Activated T-cell treated with anti-CD3 and anti-CD28 coated beads, Interleukin-2, amount 50 U/mL, for 72 hours (primary cell): ENCODE measurements at places on chromosomes 6 and 20. TPM values are rescaled to one million over a fixed set of nuclear protein-coding genes. Genes with fewer than 3 reads are reported as not detected.

Gene MYLIP
- total RNA-seq = 16.0 TPM

Gene VGLL2
- total RNA-seq = not detected

DNA sequence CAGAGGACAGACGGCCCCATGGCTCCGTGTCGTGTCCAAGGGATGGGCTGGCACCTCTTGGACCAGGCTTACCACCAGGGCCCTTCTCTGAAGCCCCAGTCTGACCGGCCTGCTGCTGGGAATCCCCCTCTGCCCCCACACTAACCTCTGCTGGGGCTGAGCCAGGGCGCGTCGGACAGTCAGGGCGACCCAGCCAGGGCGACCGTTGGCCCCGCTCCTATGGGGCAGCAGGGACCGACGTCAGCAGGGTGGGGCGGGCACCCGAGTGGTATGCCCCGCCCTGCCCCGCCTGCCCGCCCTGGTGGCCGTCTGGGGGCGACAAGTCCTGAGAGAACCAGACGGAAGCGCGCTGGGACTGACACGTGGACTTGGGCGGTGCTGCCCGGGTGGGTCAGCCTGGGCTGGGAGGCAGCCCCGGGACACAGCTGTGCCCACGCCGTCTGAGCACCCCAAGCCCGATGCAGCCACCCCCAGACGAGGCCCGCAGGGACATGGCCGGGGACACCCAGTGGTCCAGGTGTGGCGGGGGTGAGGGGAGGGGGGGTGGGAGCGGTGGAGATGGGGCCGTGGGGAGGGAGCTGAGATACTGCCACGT is at the start of gene SLC17A9:
TSS of gene SLC17A9 (plus strand) at position 337 of the 595 bp plus-strand sequence. CDS start at position 459, 122 bp downstream.
- DNase-seq = peak; percentile 75

- DNase-seq = no peak
Measured at GRCh38 chr6:159853754-159854153, 37.0 kb upstream of the MAS1 start.

Gene SOX18
- 0.72 TPM for total RNA-seq

Gene RIPOR3
- 0.14 TPM for total RNA-seq

- no peak for DNase-seq
Measured at GRCh38 chr20:55417836-55418235, 587.5 kb downstream of the CBLN4 start.

DNA sequence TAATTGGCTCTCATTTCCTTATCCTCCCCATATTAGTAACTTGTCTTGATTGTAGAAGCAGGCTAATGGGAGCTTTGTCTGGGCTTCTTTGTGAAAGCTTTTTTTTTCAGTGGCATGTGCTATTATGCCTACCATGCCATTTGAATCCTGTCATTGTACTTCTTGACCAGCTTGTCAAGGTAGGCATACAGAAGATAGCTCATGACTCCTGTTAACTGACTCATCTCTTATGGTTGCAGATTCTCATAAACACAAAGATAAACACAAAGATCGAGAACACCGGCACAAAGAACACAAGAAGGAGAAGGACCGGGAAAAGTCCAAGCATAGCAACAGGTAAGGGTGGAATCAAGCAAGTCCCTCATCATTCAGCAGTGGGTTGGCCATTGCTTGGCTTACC is 32.5 kb downstream of the TOP1 start:
- DNase-seq = no peak

DNA sequence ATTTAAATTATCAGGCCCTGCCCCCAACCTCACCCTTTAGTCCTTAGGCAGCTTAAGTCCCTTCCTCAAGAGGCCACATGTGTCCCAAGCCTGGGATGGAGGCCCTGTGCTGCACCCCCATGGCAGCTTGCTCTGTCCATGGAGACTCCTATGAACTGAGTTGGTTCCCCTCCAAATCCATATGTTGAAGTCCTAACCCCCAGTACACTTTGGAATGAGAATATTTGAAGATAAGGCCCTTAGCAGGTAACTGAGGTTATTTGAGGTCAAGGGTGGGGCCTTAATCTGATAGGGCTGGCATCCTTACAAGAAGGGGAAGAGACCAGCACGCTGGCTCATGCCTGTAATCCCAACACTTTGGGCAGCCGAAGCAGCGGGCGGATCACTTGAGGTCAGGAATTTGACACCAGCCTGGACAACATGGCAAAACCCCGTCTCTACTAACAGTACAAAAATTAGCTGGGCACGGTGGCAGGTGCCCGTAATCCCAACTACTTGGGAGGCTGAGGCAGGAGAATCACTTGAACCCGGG is 6.7 kb upstream of the BEND3 start:
- DNase-seq = no peak

DNA sequence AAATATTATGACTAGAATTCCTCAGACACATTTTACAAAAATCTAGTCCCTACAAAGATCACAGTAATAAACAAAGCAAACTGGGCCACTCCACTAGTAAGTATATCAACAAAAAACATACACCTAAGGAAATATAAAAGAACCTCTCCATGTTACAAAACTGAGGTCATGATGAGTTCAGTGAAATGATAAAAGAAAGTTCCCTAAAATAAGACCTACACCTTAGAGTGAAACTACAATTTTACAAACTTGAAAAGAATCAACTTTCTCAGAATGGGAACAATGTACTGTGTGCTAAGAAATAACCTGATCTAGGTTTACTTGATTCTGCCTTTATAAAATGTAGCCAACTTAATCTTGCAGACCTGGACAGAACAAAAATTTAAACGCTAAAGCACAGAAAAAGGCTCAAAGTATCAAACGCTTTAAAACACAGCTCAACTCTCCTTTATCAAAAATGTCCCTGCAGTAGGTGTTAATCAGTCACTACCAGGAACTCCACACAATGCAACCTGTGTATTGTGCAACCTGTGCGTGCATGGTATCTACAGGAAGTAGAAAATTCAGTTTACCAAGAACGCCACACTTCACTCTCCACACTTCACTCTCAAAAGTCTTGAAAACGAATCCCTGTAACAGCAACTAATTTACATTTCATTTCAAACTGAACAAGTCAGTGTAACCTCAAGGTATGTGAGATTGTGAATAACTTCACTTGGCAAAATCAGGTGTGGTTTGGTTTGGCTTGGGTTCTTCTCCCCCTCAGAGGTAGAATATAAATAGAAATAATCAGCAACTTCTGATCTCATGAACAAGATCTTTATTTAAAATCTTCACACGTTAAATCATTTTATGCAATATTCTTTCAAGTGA is 1.8 kb downstream of the RALGAPA2 start:
- peak; percentile 31 for DNase-seq

Gene MUC21
- not detected for total RNA-seq

GRCh38 chr6:145497006-145497405 is 238.3 kb downstream of the EPM2A start:
- DNase-seq = no peak

- DNase-seq = no peak
Measured at GRCh38 chr20:33803921-33804337, 7.2 kb upstream of the CHMP4B start.

GRCh38 chr6:37155394-37156312 is 14.3 kb upstream of the PIM1 start:
- peak; percentile 77 for DNase-seq

Gene TMEM74B
- total RNA-seq = 0.60 TPM

DNA sequence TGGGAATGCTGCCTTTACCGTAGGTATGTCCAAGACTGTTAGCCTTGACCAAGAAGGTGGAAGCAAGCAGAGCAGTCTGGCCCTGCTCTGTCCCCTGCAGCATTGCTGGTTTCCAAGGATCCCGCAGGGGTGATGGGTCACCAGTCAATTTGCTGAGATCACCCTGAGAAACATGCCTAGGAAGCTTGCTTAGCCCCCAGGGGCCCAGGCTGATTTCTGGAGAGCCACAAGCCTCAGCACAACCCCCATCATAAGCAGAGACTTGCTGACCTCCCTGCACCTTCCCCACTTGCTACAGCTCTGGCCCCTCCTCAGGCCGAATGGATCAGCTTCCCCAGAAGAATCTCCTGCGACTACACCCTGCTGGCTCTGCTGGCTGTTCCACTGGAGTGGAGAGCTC is 21.5 kb downstream of the ARHGAP40 start:
- DNase-seq = no peak

Gene FLOT1
- 293 TPM for total RNA-seq

DNA sequence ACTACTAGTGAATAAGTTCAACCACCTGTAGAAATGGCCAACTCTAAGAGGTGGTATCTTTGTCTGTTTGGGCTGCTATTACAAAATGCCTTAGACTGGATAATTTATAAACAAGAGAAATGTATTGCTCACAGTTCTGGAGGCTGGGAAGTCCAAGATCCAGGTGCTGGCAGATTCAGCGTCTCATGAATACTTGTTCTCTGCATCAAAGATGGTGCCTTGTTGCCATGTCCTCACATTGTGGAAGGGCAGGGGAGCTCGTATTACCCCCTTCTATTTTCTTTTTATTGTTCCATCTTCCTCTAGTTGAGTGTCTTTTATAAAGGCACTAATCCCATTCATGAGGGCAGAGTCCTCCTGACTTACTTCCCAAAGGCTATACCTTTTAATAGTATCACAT is 58.0 kb downstream of the LRRC1 start:
- no peak for DNase-seq

- no peak for DNase-seq
Measured at GRCh38 chr6:96974516-96974915, 50.0 kb downstream of the KLHL32 start.

Gene FAM229B
- total RNA-seq = 6.6 TPM

Gene GPR63
- total RNA-seq = 1.8 TPM

GRCh38 chr20:16451982-16452381 is 121.3 kb downstream of the KIF16B start:
- DNase-seq = no peak

DNA sequence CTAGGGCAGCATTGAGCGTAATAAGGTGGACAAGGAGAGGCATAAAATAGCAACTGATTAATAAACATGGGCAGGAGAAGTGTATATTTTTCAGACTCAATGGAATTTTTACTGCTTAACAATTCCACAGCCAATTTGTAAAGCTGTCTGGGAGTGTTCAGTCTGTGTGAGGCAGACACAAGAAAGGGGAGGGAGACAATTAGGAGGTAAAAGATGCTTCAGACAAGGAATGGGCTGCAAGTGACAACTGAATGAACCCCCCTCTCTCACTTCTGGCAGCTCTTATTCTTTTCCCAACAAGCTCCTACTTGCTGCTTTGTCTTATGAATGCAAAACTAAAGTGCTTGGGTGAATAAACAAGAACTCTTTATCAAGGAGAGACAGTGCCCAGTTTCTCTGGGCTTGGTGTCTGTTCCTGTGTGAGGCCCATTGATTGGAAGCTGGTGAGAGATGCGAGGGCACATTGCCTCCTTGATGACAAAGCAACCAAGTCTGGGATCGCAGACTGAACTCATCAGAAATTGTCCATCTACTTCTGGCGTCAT is 575.3 kb downstream of the RNF144B start:
- DNase-seq = no peak

GRCh38 chr20:10524643-10525042 is 89.5 kb downstream of the SLX4IP start:
- no peak for DNase-seq

Gene DNAH8
- total RNA-seq = 0.41 TPM

Gene VARS2
- total RNA-seq = 54.9 TPM

- DNase-seq = no peak
Measured at GRCh38 chr20:62368392-62368975, 1.4 kb upstream of the LAMA5 start.

Gene FOXQ1
- not detected for total RNA-seq

Gene TNFRSF21
- 5.8 TPM for total RNA-seq

- DNase-seq = no peak
Measured at GRCh38 chr6:75819776-75820487, 70.9 kb downstream of the MYO6 start.

Gene SLC17A1
- total RNA-seq = 0.29 TPM

Gene C6orf58
- total RNA-seq = not detected

DNA sequence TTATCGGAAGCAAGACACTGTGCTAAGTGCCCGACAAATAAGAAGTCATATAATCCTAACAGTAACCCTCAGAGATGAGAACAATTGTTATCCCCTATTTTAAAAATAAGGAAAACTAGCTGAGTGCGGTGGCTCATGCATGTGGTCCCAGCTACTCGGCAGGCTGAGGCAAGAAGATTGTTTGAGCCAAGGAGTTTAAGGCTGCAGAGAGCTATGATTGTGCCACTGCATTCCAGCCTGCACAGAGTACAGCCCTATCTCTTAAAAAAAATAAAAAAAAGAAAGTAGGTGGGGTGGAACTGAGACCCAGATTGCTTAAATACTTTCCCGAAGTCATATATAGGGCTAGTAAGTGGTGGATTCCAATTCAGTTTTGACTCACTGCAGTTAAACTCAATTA is 84.7 kb downstream of the UST start:
- DNase-seq = no peak

DNA sequence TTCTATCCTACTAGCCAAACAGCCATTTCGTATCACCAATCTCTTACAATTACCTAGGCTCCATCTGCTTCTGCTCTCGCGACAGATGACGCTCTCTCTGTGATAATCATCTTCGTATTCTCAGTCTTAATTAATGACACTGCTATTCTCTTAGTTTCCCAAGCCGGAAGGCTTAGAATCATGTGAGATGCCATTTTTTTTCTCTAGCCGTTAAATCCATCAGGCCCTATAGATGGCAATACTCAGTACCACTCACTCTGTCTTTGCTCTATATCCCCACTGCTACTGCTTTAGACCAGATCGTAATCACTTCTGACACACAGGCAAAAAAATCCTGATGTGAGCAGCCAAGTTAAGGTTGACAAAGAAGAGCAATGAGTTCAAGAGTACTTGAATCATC is 2.1 kb upstream of the THEMIS start:
- no peak for DNase-seq

GRCh38 chr6:38603966-38604365 is 35.8 kb downstream of the BTBD9 start:
- DNase-seq = no peak

Gene HDGFL1
- total RNA-seq = not detected

GRCh38 chr20:51060301-51060700 is 37.4 kb upstream of the KCNG1 start:
- no peak for DNase-seq

DNA sequence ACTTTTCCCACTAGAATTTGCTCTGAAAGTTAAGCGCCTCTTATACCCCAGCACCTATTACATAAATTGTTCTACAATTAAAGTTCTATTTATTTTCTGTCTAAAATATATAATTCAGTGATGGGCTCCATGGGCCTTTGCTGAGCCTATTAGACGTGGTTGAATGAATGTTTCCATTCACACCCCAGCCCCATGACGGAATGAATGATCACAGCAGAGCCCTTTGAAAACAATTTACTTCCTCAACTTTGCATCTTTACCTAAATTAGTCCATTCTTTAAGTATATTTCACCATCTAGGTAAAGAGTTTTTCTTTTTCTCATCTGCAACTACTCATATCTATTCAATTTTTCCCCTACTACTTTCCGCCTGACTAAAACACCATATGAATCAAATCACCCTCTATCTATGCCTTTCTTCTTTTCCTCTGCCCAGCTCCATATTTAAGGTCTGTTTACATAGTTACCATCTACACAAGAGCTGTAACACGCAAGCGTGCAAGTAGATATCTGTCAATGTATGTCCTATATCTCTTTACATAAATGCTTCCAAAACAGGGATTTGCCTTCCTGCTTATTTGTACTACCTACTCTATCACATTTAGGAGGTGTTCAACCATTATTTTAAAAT is 69.7 kb downstream of the ECT2L start:
- no peak for DNase-seq
